ENCODE measurements at places on chromosomes 4 and X.

GRCh38 chr4:152524427-152524826 lies 11.5 kb downstream of the FBXW7 start:
- no peak for DNase-seq

DNA sequence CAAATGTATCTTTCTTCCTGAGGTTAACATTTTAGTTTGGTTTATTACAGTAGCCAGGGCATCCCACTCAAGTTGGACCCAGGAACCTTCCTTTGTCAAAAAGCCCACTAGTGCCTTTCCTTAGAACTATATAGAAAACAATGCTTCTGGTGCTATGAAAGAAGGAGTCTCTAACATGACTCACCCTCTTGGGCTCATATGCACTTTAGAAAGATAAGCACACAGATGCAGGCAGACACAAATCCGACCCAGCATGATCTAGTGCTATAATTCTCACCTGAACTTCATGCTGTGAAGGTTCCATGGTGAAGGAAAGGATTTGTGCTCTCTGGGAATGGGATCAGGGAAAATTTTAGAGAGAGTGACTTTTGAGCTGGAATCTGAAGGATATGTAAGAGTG lies 289.4 kb downstream of the ANKRD50 start:
- no peak for DNase-seq

DNA sequence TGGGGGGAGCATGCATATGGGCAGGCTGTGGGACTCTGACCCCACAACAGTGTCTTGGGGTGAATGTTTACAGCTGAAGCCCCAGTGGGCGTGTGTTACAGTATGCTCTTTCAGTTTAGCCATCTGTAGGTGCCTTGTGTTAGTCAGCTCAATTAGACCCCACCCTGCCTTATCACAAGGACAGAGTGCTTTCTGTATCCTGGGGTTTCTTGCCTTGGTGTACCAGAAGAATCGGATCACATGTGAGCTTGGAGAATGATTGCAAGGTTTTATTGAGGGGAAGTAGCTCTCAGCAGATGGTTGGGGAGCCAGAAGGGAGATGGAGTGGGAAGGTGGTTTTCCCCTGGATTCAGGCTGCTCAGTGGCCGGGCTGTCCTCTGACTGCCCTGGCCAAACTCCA lies 27.3 kb downstream of the SH3BGRL start:
- DNase-seq = no peak

- no peak for DNase-seq
Observed at GRCh38 chrX:132749406-132749805, 209.0 kb downstream of the HS6ST2 start.

GRCh38 chr4:182697094-182697493 lies 220.1 kb downstream of the DCTD start:
- DNase-seq = no peak

DNA sequence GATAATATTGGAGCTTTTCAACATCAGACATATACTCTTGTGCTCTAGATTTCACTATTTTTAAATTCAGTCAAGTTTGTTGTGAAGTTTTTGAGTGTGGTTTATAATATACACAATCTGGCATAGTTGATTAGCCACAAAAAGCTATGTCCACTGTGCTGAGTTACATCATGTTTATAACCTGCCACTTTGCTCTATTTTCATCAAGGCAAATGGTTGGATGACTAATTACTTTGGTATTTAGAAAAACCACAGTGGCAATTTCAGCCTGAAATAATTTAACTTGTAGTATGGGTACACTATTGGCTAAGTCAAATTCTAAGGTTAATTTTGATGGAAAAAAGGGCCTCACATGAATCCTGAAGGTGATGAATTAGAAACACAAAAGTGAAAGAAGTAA lies 262.6 kb downstream of the C4orf33 start:
- DNase-seq = peak; percentile 35

- no peak for DNase-seq
Observed at GRCh38 chr4:113645771-113646441, 115.6 kb downstream of the CAMK2D start.

- no peak for DNase-seq
Observed at GRCh38 chr4:78354782-78355181, 196.8 kb upstream of the ANXA3 start.

DNA sequence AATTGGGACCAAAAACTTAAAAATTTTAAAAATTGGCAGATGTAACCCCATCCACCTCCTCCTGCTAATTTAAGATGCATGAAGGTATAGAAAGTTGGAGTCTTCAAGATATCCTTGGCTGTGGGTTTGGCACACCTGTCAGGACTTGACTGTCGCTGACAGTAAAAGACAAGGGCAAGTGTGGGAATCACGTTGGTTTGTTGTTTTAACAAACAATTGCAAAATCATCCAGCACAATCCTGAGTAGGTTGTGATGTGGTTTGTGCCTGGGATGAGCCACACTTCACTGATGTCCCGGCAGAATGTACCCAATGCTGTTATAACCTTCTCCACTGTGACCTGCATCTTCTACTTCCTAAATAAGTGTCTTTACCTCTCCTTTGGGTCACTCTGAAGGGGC lies 24.0 kb downstream of the HOPX start:
- DNase-seq = no peak

DNA sequence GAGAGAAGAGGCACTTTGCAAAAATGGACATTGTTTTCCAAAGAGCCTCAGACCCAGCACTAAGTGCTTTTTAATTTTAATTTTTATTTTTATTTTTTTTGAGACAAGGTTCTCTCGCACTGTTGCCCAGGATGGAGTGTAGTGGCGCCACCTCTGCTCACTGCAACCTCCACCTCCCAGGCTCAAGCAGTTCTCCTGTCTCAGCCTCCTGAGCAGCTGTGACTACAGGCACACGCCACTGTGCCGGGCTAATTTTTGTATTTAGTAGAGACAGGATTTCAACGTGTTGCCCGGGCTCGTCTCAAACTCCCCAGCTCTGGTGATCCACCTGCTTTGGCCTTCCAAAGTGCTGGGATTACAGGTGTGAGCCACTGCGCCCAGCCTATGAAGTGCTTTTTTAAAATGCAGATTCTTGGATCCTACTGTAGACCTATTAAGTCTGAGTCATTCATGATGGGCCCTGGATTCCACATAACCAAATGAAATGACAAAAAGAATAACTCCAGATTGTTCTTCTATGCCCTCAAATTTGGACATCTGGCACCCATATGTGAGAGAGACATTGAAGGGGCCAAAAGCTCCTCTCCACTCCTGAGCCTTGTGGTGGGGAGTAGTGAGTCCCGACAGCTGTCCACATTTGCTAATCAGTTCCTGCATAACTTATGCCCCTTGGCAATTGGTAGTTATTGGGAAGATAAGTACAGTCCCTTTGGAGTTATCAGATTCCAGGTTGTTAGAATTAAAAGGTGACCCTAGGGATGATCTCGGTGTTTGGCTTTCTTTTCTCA lies 3.6 kb downstream of the NOCT start:
- no peak for DNase-seq

GRCh38 chr4:145196747-145197146 lies 16.4 kb upstream of the OTUD4 start:
- DNase-seq = no peak

- no peak for DNase-seq
Observed at GRCh38 chr4:71635139-71635748, 148.6 kb downstream of the GC start.

GRCh38 chr4:16418814-16419213 lies 192.5 kb upstream of the TAPT1 start:
- DNase-seq = no peak

DNA sequence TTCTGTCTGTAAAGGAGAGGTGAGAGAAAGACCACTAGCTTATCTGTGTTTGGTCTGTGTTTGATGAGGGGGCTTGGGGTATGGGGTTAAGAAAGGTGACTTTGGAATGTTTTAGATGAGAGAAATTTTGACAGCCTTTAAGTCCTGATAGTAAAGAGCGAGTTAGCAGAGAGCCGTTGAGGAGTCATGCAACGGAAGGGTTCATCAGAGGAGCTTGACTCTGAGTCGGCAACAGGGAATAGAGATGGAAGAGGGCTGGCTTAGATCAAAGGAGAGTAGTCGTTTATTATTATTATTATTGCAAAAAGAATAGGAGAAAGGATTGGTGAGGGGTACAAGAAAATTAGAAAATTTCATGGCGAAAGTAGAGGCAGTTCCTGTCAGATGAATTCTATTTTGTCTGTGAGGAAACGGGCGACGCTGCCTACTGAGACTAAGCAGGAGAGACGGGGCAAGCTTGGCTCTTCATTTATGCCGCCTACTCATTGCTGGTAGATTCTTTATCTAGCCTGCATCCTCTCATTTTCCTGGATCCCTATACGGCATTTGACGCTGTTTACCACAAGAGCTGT lies 473 bp upstream of the VAMP7 start:
- DNase-seq = peak; percentile 16

GRCh38 chr4:55248756-55249155 lies 97.3 kb upstream of the SRD5A3 start:
- DNase-seq = no peak

GRCh38 chr4:78446619-78447018 lies 105.0 kb upstream of the ANXA3 start:
- DNase-seq = no peak

DNA sequence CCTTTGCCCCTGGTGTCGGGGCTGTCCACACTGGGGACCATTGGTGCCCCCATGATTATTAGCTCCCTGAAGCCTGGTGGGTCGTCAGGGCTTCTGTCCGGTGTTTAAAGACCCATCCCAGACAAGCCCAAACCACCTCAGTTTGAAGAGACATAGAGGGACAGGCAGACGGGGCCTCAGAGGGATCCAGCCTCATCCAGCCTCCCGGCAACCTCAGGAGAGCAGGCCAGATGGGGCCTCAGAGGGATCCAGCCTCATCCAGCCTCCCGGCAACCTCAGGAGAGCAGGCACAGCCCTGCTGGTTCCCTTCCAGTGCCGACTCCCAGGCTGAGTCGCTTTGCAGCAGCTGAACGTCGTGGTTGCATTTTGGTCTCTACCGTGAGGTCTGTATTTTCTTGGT lies 32.1 kb downstream of the PIGG start:
- no peak for DNase-seq

DNA sequence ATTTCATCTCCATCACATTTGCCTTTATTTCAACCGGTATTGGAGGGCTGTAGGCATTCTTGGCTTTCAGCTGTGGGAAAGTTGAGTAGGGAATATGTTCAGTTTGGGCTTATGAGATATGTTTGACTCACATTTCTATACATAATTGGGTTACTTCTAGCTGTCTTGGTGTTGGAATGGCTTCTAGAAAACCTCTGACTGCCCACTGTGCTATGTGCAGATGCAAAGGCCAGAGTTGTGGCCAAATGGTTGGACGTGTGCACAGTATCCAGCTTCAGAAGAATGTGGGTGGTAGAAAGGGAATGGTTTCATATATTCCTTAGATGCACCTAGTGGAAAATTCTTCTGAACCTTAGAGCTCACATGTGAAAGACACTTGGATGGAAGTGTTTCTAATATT lies 92.6 kb upstream of the H2AZ1 start:
- no peak for DNase-seq

- DNase-seq = no peak
Observed at GRCh38 chr4:156779042-156779441, 192.6 kb downstream of the PDGFC start.

- no peak for DNase-seq
Observed at GRCh38 chrX:150236327-150236726, 126.8 kb upstream of the MAMLD1 start.

- DNase-seq = no peak
Observed at GRCh38 chr4:100609810-100610209, 92.0 kb upstream of the EMCN start.

DNA sequence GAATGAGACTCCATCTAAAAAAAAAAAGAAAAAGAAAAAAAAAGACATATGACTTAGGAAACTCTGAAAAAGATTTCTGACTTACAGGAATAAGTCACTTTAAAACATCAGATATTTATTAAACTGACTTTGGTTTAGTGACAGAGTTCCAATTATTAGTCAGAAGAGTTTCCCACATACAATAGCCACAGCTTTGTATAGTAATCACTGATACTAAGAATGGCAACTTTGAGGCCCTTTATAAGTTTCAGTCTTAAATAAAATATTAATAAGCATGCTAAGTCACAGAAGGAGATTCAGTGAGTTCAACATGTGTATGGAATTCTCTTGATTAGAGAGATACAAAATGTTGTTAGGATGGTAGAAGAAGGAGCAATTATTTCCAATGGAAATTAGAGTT lies 652.3 kb upstream of the AMOT start:
- no peak for DNase-seq

DNA sequence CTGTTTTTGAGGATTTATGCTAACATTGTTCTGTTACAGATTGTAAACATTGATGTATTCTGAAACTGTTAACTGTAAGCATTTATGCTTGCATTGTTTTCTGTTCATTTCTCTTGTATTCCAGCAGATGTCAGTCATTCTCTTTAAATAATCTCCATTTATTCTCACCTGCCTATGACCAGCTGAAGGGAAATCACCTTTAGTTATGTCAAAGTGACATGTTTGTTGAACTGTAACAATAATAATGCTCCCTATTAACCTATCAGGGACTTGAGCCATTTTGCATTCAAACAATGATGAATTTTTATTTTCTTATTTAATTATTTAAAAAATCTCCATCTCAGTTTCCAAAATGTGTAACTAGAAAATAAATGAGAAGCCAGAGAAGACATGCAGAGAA lies 58.0 kb downstream of the SPCS3 start:
- peak; percentile 10 for DNase-seq

DNA sequence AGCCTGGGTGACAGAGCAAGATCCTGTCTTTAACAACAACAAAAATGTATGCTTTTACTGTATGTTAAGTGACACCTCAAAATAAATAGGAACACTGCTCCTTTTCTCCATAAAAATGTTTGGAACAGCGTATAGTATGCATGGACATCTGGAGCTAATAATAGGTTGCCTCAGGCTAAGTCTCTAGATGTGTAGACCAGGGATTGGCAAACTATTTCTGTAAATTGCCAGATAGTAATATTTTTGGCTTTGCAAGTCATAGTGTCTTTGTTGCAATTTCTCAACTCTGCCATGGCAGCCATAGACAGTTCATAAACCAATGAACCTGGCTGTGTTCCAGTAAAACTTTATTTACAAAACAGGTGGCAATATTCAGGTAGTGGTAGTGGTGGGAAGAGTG lies 76.6 kb upstream of the CBLL2 start:
- DNase-seq = no peak

DNA sequence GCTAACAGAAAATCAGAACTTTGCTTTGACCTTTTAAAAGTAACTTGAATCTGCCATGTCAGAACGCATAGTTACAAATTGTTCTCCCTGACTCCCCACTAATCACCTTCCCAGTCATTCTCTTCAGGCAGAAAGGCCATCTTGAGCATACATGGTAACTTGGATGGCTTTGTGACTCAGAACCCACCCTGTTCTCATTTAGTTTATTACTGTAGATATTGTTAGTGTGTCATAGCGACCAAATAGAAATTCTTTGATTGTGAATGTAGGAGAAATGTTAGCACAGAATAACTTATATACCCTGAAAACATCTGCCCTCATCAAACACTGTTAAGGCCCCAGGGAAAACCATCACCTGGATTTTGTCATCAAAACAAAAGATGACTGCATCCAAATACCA lies 382.0 kb downstream of the MAGEB5 start:
- DNase-seq = no peak
